ENCODE measurements at places on chromosomes 6 and 20.

GRCh38 chr6:34985236-34985635, 96.2 kb downstream of the ANKS1A start:
- no peak for DNase-seq

DNA sequence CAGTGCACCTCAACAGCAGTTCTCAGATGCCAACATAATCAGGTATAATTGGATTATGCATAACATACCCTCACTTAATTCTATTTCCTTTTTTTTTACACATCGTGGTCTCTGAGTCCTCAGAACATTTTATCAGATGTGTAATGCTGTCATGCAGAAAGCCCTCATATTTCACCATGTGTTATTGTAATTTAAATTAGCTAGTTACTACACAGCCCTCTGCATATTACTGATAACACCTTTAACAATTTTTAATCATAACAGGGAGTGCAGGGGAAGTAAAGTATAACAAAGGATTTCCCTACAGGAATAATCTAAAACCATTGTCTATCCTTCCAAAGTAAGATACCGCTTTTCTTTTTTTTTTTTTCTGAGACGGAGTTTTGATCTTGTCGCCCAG, 91.9 kb upstream of the CCDC28A start:
- no peak for DNase-seq

- peak; percentile 70 for DNase-seq
These were observed 512.9 kb downstream of the UTRN start for GRCh38 chr6:144797881-144798589.

DNA sequence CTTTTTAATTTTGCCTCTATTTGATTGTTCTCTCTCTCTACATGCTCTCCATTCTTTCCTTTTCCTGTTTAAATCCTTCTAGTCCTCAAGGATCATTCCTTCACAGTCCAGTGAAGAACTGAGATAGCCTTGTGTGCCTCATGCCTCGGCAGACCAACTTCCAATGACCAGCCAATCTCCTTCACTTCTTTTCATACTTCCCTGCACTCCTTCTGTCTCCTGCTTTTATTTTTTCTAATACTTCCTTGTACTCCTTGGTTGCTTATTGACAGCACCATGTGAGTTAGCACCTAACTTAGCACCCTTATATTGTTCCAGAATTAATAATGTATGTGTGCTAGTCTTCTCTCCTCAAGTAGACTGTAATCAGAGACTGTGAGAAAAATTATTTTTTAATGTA, 246.8 kb downstream of the ADGRG6 start:
- DNase-seq = no peak

DNA sequence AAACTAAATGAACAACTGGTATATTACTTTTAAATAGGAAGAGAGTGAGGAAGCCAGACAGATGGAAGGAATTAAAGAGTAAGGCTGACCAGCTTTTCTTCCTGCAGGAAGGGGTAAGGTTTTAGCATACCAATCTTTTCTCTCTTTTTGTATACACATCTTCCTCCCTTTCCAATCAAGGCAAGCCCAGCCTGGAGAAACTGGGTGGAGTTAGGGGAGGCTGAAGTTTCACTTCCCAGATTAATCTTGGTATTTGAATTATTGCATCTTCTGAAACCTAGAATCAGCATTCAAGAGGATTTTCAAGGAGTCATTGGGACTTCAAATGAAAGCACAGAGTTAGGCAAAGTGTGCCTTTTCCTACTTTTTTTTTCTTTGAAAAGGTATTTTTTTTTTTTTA, 33.1 kb downstream of the TMEM14A start:
- no peak for DNase-seq

GRCh38 chr20:50930976-50931305, 296 bp downstream of the ADNP start:
- DNase-seq = no peak

DNA sequence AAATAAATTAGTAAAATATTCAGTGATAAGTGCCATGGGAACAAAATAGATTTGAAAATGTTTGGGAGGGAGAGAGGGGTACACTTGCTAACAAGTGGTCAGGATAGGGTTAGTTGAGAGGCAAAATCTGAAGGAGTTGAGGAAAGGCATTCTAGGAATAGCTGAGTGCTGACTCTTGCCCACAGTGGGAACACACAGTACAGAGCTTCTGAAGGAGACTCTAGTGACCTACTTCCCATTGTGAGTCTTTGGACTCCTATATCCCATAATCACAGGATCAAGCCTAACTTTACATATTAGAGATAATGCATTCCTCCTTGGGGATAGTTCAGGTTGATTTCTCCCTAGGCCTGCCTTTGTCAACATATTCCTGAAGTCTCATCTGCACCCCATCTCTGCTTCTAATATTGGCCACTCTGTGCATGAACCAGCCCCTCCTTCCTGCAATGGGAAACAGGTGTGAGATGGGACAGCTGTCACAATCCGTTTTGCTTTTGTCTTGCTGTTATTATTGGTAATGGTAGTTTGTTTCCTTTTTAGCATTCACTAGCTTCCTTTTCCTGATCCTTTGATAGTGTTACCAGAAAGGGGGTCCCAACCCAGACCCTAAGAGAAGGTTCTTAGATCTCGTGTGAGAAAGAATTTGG, 2.6 kb upstream of the TRIM38 start:
- DNase-seq = peak; percentile 25

DNA sequence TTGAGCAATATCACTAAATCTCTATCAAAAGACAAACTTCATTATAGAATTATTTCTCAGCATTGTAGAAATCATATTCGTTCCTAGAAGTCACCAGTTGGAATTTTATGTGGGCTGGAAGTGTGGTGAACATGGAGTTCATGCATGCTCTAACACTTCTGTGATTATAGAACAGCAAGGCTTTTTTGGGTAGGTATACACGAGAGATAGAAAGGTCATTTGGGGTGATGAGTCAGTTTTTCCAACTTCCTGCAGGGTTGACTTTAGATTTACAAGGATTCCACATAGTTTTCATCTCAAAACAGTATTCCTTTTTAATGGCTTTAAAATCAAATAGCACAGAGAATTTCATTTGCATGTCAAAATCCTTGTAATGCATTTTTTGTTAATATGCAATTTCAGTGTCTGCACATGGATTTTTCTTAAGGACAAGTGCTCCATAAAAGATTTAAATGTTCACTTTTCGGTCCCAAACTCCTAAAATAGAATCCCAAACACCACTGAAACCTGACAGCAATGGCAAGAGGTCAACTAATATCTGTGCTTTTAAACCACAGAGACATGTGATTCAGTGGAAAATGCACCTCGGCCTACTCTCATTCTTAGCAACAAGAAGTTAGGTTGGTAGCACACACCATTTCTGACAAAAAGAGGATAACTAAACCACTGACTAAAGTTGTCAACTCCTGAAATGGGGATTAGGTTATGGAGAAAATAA, 211.0 kb downstream of the MOXD1 start:
- DNase-seq = peak; percentile 78

DNA sequence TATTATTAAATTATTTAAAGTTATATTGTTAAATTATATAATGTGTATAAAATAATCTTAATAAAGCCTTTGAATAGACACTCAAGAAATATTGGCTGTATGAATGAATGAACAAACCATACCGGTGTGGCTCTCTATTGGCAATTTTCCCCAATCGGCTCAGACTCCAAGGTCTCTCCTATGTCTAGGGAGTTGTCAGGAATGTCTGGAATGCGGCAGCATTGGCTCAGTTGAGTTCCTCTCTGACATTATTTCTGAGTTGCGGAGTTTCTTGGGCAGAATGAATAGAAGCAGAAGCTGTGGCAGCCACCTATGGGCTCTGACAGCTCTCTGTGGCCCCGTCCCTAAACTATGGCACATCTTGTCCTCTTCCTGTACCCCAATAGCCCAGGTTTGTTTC, 111.0 kb downstream of the SOBP start:
- peak; percentile 88 for DNase-seq

GRCh38 chr6:39362487-39362865, 40.0 kb upstream of the KCNK16 start:
- DNase-seq = no peak

DNA sequence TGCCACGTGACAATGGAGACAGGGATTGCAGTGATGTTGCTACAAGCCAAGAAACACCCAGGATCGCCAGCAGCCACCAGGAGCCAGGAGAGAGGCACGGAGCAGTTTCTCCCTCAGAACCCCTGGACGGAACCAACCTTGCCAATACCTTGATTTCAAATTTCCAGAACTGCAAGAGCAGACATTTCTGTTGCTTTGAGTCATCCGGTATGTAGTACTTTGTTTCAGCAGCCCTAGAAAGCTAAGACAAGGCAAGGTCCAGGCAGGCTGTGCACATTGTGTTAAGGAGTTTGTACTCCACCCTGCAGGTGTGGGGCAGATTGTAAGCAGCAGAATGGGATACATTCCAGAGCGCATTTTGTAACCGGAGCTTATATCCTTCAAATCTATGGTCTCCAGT, 48.3 kb downstream of the TRERF1 start:
- DNase-seq = peak; percentile 56
